ENCODE measurements at places on chromosomes 3 and 15.
A peak's percentile ranks its signal among the peaks of the same experiment; 100 is the strongest.

DNA sequence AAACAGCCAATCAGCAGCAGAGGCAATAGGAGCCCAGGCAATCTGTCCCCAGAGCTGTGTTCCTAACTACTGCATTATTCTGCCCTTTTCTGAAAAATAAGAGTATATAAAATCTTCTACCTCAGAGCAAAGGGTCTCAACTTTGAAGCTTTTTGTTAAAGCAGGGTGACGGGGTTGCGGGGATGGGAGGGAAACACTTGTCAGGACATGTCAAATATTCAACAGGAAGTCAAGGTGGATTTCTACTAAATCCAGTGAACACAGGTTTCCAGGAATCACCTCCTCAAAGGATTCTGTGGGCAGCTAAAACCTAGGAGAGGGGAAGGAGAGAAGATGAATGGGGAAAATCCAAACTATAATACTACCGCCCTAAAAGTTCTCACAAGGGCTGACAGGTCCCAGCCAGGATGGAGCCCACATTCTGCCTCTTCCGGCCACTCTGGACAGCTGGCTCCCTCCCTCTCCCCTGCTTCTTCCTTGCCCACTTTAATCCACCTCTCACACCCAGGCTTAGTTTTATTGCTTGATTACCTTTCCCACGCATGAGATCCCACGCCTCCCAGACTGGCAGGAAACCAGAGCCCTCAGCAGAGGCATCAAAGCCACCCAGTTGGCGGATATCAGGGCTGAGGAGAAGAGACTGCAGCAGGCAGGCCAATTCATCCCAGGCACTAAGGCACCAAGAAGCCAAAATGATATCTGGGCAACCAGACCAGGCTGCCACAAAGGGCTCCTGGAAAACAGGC is 77.2 kb downstream of the OSBPL10 start:
- no peak for DNase-seq

DNA sequence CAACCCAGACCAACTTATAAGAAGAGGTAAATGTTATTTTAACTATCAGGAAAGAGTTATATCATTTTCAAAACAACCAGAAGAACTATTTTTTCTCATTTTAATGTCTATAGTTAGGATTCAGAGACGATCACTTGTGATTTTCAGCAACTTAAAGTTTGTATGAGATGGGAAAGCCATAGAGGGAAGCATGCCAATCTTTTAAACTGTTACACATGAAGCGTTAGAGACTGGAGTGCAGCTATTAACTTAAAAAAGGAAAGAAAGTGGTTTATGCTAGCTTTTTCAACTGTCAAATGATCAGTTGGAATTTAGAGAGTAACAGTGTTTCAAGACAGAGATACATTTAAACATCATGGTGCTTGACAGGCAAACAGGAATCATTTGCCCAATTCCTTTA is 91.7 kb upstream of the LPP start:
- no peak for DNase-seq

GRCh38 chr3:70488816-70489215 is 176.4 kb upstream of the MDFIC2 start:
- no peak for DNase-seq

DNA sequence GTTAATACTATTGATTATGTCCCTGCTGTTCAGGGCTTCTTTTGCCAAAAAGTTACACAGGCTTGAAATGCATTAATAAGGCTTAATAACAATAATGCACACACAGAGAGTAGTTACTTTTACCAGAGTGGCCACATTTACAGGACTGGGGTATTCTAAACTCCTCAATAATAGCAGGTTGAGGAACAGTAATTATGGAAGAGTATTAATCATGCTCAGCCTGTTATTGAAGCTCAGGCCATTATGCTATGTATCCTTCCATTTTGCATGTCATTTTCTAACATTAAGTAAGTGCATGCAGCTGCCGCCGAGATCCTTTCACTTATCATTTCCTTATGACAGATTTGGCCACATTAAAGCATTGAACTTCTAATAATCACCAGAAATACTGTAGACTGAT is 5.7 kb downstream of the ARRDC4 start:
- no peak for DNase-seq

DNA sequence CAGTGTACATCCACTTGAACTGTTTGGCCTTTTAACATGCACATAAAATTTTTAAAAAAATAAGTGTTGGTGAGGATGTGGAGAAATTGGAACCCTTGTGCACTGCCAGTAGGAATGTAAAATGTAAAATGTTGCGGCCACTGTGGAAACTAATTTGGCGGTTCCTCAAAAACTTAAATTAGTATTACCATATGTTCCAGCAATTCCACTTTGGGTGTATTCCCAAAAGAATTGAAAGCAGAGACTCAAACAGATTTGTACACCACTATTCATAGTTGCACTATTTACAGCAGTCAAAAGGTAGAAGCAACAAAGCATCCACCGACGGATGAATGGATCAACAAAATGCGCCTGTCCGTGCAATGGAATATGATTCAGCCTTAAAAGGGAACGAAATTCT is 55.2 kb upstream of the SEC61A1 start:
- DNase-seq = no peak

DNA sequence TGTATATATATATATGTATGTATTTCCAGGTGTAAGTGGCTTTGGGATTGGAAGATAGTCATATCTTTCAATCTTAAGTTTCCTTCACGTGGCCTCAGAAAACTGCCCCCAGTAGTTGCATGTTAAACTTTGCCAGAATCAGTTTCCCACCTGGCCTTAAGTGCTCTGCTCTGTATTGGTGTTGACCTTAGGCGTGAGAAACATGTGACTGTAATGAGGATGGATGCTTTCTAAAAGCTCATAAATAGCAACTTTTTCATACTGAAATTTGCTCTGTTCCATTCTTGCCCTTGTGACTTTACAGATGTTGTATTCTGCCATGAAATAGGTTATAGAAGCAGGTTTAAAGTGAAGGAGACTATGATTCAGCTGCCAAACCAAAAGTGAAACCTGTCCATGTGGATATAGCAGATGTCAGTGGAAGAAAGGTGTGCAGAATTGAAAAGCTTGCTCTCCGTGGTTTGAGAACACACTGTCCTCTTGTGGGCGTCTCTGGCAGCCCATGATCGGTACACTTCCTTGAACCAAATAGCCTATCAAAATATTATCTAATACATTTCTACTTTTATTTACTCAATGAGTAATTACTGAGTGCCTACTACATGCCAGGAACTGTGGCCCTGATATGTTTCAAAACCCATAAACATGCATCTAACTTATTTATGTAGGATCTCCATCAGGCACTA is 15.8 kb downstream of the SCG5 start:
- DNase-seq = no peak

DNA sequence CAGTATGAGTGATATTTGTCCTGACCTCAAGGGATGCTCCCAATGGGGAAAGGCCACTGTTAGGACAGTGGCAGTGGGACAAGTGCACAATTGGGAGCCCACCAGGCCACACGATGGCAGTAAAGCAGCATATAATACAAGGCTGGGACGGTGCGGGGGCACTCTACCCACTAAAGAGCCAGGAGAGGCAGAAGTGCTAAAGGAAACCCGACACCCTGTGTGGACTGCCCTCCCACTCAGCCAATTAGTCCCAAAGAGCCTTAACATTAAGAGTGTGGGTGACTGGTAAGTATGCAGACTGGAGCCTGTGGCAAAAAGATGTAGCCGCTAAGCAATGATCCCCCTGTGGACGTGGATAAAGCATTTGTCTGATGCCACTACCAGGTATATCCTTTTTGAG is 8.2 kb upstream of the ZNF589 start:
- peak; percentile 67 for DNase-seq

- peak; percentile 10 for DNase-seq
Observed at GRCh38 chr3:14513566-14514322, 26.4 kb downstream of the GRIP2 start.

DNA sequence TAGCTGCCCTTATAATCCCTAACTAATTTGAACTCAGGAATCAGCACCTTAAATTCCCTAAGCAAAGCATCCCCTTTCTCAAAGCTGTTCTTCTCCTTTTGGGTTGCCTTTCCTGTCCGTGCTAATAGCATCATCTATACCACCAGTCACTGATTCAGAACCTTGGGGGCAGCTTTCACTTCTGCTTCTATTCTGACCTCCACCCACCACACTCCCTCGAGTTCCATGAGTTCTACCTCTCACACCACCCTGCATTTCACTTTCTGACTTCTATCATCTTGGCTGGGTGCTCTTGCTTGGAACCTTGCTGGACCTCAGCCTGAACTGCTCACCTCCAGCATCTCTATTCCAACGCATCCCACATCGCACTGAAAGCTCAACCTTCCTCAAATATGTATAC is 55.4 kb upstream of the KCNMB2 start:
- DNase-seq = no peak

GRCh38 chr3:59258550-59259260 is 208.9 kb upstream of the CFAP20DC start:
- DNase-seq = no peak
